ENCODE measurements at places on chromosomes 4 and X. TPM values are rescaled to one million over a fixed set of nuclear protein-coding genes. Genes with fewer than 3 reads are reported as not detected.

The TTC29 gene
- 2.6 TPM for polyA plus RNA-seq

GRCh38 chrX:107769581-107770317 lies 5.8 kb downstream of the TSC22D3 start:
- peaks cover 6% of the 10 kb centered on the region for H3K4me1 ChIP-seq
- no peaks in the 10 kb centered on the region for H3K27me3 ChIP-seq
- no peaks in the 10 kb centered on the region for H3K36me3 ChIP-seq
- H3K4me3 ChIP-seq, result no peak overlapping the region
- DNase-seq, result no peak
- H3K27ac ChIP-seq, result no peak overlapping the region

- H3K27me3 ChIP-seq, result no peaks in the 10 kb centered on the region
- H3K4me1 ChIP-seq, result no peaks in the 10 kb centered on the region
- no peak overlapping the region for H3K4me3 ChIP-seq
Observed at GRCh38 chr4:97560009-97560408, 583.3 kb downstream of the STPG2 start.

DNA sequence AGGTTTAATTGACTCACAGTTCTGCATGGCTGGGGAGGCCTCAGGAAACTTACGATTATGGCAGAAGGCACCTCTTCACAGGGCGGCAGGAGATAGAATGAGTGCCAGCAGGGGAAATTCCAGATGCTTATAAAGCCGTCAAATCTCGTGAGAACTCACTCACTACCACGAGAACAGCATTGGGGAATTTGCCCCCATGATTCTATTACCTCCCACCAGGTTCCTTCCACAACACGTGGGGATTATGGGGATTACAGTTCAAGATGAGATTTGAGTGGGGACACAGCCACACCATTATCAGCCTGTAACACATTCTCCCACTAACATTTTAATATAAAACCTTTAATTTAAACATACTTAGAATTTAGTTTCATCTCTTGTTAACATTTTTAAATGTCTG lies 144.7 kb upstream of the SMIM10 start:
- no peak overlapping the region for H3K27ac ChIP-seq
- H3K4me1 ChIP-seq, result no peaks in the 10 kb centered on the region
- no peak for DNase-seq

The KDM6A gene
- 11.4 TPM for polyA plus RNA-seq

Measured in lung (tissue), 17 donors.